ENCODE measurements at places on chromosomes 11 and 22. TPM values are rescaled to one million over a fixed set of nuclear protein-coding genes. Genes with fewer than 3 reads are reported as not detected.

CYTH4 gene
- 0.22 TPM for total RNA-seq

NDUFA6 gene
- 74.9 TPM for total RNA-seq

ABCC8 gene
- not detected for total RNA-seq

BTG4 gene
- total RNA-seq, result not detected

KRTAP5-1 gene
- not detected for total RNA-seq

PRG3 gene
- total RNA-seq, result not detected

EP300 gene
- total RNA-seq, result 54.1 TPM

KCNQ1OT1 gene
- 1.7 TPM for total RNA-seq

DNA sequence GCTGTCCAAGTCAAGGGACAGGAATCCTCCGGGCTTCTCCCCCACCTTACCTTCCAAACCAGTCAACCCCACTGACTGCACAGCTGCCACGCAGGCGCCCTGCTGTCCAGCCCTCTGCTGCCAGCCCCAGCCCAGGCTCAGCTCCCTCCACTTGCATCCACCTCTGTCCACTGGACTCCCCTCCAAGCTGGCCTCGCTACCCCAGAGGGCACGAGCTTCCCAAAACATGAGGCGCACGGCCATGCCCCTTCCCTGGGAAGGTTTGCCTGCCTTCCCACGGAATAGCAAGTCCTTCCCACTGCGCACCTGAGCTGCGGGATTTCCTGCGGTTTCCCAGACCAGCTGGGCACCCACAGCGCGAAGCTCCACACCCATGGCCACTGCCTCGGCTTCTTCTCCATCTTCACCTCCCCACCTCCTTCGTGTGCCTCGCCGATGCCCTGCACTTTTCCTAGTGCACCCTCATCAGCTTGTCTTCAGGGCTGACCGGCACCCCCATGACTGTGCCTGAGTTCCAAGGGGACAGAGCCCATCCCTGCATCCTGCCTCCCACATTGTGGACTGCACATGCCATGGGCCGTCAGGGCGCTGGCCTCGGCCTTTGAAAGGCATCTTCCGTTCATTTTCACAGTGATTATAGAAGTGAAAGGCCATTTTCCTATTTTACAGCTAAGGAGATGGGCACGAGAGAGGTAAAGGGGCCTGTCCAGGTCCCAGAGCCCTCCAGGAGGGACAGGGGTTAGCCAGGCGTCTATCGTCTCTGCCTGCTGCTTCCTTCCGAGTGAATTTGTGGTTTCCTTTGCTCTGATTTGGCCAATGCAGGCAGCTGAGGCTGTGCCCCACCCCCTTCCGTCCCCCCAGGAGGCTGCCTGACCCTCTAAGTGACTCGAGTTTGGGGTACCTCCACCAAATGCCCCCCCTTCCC lies 16.4 kb downstream of the IFITM10 start:
- no peak for DNase-seq

DNA sequence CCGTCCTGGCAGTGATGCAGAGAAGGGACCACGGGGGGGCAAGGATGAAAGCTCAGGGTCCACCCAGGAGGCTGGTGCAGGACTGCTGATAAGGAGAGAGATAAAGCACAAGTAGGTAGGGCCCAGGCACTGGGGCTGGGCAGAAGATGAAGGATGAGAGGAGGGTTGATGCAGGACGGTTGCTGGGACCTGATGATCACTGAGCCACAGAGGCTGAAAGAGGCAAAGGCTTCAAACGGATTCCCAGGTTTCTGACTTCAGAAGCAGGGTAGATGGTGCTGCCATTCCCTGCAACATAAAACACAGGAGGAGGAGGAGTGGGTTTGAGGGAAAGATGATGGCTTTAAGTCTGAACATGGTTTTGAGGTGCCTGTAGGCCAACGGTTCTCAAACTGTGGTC lies 148.5 kb downstream of the TTC17 start:
- no peak for DNase-seq

DNA sequence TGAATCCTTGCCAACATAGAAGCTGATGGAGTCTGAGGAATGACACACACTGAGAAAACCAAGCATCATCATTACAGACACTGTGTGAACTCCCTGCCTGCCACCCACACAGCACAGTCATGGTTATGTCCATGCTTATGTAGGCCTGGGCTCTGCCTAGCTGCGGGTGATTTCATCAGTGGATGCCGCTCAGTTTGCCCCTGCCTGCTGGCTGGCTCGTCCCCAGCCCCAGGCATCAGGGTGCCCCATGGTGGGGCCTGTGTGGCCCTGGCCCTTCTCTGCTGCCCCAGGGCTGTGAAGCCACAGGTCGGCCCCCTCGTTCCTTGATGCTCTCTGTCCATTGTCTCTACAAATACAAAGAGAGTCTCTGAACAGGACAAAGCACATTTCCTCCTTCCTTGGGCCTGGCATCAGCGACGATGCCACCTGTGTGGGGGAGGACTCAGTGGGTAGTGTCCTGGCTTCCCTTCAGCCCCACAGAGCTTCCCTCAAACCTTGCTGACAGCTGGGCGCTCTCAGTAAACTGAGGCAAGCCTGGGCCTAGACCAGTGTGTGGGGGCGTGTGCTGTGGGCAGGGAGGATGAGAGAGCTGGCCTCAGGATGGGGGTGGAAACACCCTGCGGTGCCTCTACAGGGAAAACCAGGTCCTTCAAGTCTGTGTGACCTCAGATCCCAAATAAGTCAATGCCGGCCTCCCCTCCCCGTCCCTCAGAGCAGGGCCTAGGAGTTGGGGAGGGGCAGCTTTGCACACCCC lies 20.0 kb upstream of the TUB start:
- DNase-seq, result no peak

- DNase-seq, result peak; percentile 40
Measured at GRCh38 chr11:19511413-19512183, 201.0 kb upstream of the NAV2 start.

GRCh38 chr11:77400271-77400670 lies 73.6 kb downstream of the PAK1 start:
- DNase-seq, result no peak

DNA sequence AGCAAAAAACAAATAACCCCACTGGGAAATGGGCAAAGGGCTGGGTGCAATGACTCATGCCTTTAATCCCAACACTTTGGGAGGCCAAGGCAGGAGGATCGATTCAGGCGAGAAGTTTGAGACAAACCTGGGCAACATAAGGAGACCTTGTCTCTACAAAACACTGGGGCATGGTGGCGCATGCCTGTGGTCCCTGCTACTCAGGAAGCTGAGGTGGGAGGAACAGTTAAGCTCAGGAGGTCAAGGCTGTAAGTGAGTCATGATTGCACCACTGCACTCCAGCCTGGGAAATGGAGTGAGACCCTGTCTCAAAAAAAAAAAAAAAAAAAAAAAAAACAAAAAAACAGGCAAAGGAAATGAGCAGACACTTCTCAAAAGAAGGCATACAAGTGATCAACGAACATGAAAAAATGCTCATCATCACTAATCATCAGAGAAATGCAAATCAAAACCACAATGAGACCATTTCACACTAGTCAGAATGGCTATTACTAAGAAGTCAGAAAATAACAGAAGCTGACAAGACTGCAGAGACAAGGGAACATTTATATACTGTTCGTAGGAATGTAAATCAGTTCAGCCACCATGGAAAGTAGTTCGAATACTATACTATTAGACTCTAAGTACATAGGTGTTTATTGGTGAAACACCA lies 48.2 kb upstream of the SMCO4 start:
- DNase-seq, result peak; percentile 82

DNA sequence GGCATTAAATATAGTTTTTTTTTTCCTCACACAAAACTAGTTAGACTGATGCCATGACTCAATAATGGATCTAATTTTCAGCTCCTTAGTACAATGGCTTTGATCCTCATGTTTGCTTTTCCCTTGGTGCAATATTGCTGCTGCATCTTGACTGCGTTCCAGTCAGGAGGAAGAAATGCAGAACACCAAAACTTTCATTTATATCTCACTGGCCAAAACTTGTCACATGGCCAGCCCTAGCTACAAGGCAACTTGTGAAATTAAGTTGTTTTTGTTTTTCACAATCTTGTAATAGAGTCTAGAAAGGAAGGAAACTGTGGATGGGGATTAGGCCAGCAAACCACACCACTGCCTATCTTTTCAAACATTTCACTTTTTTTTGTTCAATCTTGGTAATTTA lies 36.7 kb downstream of the SMC1B start:
- DNase-seq, result no peak

DNA sequence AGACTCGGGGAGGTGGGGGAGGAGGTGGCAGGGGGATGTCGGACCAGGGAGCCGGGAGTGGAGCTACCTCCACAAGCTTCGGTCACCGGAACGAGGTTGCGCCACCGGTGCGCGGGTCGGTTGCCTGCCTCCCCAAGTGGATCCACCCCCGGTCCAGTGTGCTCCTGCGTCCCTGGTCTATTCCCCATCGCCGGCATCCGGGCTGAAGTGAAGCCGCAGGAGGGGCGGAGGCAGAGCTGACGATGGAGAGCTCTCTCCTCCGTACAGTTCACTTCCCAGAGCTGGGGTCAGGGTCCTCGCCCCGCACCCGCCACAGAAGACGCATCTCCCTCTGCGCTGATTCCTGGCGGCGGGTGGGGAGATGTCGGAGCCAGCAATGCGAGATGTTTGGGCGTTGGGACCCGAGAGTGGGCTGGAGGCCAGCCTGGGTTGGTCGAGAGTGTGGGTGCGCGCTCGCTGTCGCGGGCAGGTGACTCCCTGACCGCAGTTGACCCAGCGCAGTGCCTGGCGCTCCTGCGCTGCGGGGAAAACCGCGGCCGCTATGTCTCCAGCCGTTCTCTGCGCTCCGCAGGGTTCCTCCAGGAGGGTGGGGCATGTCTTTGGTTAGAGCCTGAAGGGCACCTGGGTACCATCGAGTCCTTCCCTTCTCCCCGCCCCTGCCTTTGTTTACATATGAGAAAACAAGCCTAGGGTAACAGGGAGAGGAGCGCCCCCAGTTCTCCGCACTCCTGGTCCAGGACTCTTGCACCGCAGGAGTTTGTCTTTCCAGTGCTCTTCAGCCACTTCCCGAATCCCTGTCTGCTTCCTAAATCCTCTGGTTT lies 1.7 kb downstream of the C11orf96 start:
- peak; percentile 42 for DNase-seq

GRCh38 chr11:10454878-10455631 lies at the start of gene AMPD3:
Gene AMPD3, plus strand, starts transcription at chr11:10455264. Its CDS starts 6,256 bp downstream, at chr11:10461520.
- DNase-seq, result peak; percentile 93

DNA sequence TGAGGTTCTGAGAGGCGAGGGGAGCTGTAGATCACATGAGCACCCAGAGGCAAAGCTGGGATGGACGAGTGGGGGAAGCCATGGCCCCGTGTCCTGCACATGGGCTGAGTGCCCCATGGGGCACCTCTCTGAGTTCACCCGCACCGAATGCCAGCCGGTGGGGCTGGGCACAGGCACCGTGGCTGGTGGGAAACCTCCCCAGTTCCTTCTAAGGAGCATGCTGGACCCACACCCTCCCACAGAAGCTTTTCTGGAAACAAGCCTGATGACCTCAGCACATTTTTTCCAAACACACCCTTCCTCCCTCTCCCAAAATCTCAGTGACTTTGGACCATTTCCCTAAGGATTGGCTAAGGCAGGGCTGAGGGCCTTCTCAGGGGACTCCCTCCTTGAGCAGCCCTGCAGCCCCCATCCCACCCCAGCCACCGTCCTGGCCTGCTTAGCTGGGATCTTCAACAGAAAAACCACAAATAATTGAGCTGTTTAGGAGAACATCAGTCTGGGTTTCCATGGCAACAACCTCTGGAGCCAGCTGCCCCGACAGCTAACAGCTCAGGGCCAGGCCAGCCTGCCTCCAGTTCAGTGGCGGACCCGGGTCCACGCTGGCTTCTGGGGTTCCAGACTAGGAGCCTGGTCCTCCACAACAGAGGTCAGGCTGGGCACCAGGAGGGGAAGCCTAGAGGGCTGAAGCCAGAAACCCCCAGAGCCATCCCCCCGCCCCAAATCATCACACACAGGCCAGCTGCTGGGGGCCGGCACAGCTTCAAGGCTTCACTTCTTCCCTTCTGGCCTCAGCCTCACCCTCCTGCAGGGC lies 18.1 kb upstream of the LINC01488 start:
- DNase-seq, result no peak

DNA sequence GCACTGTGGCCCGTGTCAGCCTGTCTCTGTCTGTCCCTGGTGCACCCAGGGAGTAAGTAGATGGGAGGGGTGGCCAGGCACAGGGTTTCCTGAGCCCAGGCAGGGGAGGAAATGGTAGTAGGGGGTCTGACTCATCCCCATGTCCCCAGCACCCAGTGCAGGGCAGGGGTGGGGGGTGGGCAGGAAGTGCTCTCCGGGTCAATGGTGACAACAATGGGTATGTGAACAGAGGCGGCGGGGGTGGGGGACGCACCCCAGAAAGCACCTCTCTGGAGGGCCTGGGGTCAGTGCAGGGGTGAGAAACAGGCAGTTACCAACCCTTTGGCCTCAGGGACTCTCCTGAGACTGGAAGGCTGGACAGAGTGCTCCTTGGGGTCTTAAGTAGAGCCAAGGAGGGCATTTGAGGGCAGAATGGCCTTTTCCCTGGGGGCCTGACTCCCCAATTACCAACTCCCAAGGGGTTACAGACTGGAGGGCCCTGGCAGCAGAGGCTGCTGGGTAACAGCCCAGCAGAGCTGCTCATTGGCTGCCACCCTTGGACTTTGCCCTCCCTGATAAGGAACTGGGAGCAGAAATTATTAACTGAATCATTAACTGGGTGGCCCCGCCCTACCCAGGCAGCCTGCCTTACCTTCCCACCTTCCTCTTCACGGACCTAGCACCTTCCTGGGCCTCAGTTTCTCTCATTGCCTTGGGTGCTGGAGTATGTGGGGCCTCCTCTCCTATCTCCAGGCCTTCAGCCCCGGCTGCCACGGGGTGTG lies 4.2 kb downstream of the MYRF start:
- DNase-seq, result no peak

- no peak for DNase-seq
Measured at GRCh38 chr22:44107340-44107739, 73.4 kb upstream of the PARVG start.

DNA sequence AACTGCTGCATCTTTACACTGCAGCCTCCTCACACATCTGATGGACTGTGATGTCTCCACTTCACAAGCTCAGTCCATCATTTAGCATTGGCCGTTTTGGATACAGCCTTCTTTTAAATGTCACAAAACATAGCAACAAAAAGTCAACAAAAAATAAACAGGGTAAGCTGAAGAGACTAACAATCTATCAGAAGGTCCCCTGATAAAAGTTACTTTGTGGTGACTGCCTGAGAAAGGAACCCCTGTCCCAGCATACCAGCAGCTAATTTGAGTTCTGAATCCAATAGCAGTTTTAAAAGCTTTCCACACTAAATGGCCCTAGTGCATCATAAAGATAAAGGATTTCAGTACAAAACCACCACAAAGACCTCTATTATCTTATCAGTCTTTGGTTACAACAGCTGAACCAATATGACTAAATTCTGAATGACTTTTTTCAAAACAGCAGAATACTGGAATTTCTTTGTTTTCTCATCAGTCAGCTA lies 162.4 kb downstream of the SOX6 start:
- DNase-seq, result no peak

- DNase-seq, result no peak
Measured at GRCh38 chr22:20063271-20064139, 16.5 kb upstream of the DGCR8 start.

- no peak for DNase-seq
Measured at GRCh38 chr11:86984701-86985100, 29.5 kb upstream of the FZD4 start.

Data from MCF 10A (cell line).